Fibroblast of skin of left biceps (primary cell): ENCODE measurements at places on chromosomes 7 and 10.

DNA sequence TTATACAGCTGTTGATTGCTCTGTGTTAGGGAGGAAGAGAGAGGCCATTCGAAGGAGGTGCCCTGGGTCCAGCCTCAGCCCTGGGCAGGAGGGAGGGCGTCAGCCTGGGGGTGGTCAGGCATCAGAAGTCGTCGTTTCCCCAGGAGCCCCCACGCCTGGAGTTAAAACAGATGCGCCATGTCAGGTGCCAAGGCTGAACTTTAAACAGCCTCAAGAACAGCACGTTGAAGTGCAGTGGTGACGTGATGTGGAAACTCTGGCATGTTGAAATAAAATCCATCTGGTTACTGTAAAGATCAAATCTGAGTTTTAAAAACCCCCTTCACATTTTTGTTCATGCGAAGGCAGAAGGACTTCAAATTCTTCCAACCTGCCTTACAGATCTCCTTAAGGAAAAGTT, 128.4 kb upstream of the PPP2R2D start:
- no peak for DNase-seq

GRCh38 chr10:124288928-124289850, 129.5 kb downstream of the OAT start:
- no peak for DNase-seq

- DNase-seq = no peak
Measured at GRCh38 chr7:41581041-41581440, 121.8 kb downstream of the INHBA start.

DNA sequence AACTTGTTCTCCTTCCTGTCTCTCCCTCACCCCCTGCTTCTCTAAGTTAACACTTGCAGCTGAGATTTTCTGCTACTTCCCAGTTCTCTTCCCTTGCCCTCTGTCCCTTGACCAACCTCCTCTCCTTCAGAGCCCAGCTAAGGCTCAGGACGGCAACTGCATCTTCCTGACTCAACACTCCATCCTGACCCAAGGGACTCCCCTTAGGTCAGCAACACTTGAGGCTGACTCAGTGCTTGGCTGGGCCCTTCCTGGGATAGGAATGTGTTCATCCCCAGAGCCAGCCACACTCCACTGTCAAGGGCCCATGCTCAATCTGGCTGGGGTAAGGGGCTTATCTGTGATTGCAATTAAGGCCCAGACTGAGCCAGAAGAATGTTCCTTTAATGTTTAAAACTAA, 3.4 kb downstream of the CALHM2 start:
- peak; percentile 36 for DNase-seq

DNA sequence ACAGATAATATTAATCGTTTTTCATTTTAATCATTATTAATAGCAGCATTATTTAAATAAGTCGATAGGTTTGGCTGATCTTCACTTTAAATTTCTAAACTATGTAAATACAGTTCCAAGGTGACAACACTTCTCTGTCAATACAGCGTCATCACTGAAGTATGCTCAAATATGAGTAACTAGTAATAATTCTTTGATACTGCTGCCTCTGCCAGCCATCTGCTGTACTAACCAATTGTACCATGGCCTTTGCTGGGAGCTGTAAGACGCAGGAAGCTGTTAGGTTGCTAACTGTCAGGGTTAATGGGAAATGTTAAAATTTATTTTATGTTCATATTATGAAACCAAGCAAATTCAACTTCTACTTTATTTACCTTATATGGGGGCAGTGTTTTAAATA, 1650.5 kb upstream of the LRRTM3 start:
- DNase-seq = no peak

DNA sequence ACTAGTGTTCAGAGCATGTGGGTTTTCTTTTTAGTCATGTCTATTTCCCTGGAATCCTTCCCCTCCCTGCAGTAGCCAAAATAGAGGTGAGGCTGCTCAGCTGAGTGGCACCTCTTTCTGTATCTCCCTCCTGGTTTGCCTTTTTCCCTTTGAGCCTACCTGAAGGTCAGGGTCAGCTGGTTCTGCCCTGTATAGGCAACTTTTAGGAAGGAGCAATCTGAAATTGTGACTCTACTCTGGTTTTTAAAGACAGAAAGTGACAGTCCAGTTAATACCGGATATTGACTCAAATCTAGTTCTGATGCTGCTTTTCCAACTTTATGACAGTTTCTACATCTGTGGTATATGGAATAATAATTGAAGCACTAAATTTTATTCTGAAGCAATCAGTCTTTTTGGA, 26.0 kb downstream of the CCM2 start:
- no peak for DNase-seq

DNA sequence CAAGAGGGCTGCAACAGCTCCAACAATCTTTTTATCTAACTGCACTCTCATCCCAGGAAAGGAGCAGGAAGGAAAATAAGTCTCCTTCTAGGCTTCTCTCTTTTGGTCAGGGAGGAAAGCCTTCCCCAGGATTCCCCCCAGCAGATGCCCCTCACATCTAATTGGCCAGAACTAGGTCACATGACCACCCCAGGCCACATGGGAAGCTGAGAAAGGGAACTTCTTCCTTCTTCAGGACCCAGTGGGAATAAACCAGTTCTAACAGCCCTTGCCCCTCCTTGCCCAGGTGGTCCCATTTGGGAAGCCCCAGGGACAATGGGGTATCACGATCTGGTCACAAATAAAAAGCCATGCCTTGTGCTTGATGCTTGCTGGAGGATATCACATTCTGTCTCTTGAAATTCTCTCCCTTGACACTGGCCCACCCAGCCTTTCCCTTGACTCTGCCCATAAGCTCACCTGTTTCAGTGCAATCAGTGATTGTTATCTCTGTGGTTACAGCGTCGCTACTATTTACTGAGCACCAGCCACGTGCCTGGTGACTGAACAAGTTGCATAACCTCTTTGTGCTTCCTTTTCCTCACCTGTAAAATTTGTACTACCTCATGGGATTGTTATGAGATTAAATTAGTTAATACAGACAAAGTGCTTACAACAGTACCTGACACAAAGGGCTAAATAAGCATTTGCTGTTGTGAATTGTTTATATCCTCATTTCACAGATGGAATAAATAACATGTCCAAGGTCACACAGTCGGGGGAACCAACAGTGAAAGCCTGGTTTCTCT, 9.0 kb upstream of the TACR2 start:
- DNase-seq = no peak

- no peak for DNase-seq
Measured at GRCh38 chr7:44965937-44966730, 12.7 kb downstream of the MYO1G start.
